Stimulated activated CD8-positive, alpha-beta memory T cell treated with anti-CD3 and anti-CD28 coated beads, Interleukin-4, amount 100 ng/mL, for 4 hours (primary cell): ENCODE measurements at places on chromosomes 1 and 21.

GRCh38 chr1:3261007-3261968, 192.3 kb downstream of the PRDM16 start:
- DNase-seq, result no peak

DNA sequence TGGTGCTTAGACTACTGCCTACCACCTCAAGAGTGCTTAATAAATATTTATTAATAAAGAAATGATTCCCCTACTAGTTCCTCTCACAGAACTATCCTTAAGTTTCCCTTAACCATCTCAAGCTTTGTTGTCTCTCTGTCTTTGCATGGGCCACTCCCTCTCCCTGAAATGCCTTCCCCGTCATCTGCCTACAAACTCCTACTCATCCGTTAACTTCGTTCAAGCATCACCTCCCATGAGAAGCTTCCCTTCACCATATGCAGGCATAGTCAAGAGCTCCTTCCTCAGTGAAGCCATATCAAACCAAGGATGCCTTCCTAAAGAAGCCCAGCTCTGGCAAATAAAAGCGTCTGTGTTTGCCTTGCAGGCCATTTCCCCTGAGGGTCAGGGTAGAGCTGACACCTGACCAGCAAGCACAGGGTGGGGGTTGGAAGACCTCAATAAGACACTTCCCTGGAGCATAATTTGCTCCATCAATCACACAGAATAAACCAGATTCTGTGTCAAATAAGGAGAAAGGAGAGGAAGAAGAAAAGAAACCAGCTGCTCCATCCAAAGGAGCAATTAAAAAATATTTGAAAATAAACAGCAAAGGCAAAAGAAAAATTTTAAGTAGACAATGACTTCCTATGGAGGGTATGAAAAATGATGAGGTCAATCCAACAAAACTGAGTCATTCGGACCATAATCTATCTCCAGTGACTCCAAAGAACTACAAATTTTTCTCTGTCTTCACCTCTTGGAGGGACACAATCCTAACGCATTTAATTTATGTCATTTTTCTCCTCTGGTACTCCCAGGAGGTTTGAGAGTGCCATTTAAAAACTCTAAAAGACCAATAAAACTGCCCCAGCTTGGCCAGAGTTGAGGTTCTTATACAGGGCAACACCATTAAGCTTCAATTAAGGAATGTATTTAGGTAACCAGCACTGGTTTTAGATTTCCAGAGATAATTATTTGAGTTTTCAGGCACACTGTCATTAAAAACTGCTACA, 303.6 kb downstream of the KCNH1 start:
- DNase-seq, result no peak

DNA sequence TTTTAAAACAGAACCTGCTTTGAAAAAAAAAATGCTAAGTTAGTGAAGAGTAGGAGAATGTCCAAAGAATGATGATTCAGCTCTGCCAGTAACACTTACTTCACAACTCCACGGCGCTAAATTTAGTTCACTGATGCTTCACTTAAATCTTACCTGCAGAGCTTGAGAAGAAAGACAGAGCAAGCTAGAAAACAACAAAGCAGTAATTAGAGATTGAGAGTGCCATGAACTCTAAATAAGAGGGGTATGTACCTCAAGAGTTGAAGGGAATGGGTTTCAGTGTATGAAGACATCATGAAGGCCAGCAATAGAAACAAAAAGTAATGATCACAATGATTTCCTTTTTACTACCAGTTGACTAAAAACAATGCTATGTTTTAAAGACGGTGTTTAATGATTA, 32.8 kb downstream of the EPRS1 start:
- DNase-seq, result no peak

DNA sequence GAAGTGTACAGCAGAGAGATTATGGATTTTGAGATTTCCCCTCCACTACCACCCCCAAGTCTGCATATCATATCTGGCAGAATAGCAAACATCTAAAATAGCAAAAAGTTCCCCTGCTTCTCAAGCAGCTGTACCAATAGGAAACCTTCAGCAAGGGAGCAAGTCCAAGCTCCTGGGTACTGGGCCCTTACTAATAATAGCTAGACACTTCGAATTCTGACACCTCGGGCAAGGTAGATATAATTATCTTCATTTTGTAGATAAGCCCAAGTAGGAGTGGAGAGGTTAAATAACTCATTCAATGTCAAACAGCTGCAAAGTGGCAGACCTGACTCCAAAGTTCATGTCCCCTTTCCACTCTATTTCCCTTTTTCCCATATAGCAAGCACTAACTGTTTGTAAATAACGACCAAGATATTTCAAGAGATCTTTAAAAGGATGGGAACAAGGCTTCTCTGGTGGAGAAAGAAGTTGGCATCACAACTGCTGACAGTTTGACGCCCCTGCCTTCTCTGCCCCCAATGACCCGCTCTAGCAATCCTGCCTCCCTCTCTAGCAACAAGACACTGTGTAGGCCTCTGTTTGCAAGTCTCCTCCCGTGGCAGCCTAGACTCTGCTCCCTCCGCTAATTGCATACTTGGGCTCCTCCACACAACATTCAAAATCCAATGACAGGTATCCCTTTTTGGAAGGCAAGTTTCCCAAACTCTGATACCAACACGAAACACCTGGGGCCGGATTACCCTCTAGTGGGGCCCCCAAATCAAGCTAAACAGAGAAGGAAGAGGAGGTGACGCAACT, 18.7 kb upstream of the ADAR start:
- no peak for DNase-seq

DNA sequence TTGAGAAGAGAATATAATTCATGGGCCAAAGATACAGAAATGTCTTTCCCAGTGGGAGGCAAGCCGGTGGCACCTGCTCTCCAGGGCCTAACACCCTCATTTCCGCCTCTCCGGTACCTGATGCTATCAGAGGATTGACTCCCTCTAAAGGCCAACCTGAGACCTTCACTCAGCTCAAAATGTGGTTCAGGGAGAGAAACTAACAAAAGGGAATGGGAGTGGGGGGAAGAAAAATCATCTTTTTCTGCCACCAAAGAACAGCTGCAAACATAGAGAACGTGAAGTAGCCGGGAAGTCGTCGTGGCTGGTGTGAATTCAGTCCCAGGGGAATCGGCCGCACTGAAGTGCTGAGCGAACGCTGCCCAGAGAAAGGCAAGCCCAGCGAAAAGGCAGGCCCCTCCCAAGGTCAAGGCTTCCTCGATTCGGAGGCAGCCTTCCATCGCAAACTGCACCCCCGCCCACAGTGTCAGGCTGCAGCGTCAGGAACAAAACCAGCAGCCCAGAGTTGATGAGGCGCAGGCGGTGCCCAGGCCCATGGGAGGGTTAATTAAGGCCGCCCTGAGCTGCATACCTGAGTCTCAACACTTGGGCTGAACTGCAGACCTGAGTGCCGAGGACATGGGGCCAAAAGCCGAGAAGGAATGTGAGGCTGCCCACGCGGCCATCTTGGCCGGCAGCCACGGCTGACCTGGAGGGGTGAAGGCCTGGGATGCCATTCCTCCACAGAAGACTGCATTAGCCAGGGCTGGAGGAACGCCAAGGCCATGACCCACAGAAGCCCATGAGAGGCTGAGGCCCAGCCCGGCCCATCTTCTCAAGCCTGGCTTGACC, 160.2 kb downstream of the PSMG1 start:
- no peak for DNase-seq

- no peak for DNase-seq
Measured at GRCh38 chr21:17848228-17848627, 29.1 kb upstream of the C21orf91 start.
